ENCODE measurements at places on chromosomes 6 and 20. TPM values are rescaled to one million over a fixed set of nuclear protein-coding genes. Genes with fewer than 3 reads are reported as not detected.
A peak's percentile ranks its signal among the peaks of the same experiment; 100 is the strongest.

DNA sequence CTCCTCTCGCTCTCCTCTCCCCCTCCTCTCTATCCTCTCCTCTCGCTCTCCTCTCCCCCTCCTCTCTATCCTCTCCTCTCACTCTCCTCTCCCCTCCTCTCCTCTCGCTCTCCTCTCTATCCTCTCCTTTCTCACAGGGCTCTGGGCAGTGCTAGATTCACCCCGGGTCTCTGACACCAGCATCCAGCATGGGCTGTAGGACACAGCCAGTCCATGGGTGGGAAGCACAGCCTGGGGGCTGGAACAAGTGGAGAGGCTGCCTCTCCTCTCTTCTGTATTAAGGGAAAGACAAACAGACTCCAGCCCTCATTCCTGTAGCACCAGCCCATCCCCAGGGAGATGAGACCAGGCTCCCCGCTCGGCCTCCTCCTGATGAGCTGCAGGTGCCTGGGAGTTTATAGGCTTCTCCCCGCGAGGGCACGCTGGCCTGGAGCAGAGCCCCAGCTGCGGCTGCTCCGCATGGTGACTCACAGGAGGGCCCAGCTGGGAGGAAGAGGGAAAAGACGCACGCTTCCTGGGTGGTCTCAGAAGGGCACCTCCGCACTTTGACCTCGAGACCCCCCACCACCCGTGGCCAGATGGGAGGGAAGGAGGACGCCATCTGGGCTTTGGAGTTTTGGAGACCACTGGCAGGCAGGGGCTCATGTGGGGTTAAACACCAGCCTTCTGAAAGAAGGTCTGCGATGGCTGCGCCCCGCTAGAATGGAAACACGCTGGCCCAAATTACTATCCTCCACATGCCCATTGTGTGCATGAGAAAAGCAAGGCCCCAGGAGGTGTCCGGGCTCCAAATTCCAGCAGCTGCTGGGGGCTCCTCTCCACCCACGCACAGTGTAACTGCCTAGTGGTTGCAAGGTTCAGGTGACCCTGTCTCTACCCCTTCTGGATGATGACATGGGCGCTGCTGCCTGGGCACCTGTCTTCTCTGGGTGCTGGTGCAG is 68.0 kb downstream of the BMP7 start:
- H3K4me1 ChIP-seq = peaks cover 12% of the 10 kb centered on the region
- H3K27me3 ChIP-seq = no peaks in the 10 kb centered on the region
- no peak for DNase-seq
- H3K4me3 ChIP-seq = no peak overlapping the region
- no peaks in the 10 kb centered on the region for H3K36me3 ChIP-seq

- peaks cover 22% of the 10 kb centered on the region for H3K36me3 ChIP-seq
- no peak overlapping the region for H3K27ac ChIP-seq
- peak overlapping the region; percentile 81 for H3K4me3 ChIP-seq
- H3K27me3 ChIP-seq = no peaks in the 10 kb centered on the region
- H3K4me1 ChIP-seq = peaks cover 55% of the 10 kb centered on the region
These were observed 954 bp downstream of the HSD17B8 start for GRCh38 chr6:33205191-33206026.

- no peaks in the 10 kb centered on the region for H3K27me3 ChIP-seq
- H3K4me3 ChIP-seq = no peak overlapping the region
- no peak for DNase-seq
- H3K27ac ChIP-seq = no peak overlapping the region
- H3K4me1 ChIP-seq = no peaks in the 10 kb centered on the region
These were observed 297.6 kb upstream of the TCF21 start for GRCh38 chr6:133591275-133591674.

DNA sequence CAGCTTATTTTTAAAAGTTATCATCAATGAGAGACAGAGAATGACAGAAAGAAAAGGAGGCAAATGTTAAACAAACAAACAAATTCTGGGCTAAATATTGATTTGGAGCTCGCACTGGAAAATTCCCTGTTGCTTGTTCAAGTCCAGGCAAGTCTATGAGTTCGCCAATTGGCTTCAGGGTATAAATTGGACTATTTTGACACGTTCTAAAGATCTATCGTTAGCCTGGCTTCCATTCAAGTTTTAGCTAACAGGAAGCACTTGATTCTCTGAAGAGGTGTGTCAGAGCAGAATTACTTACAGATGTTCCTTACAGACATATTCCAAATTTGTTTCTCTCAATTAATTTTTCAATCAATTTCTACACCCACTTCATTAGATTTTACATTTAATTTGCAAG is 15.8 kb upstream of the RFPL4B start:
- no peaks in the 10 kb centered on the region for H3K27me3 ChIP-seq
- peaks cover 29% of the 10 kb centered on the region for H3K4me1 ChIP-seq
- H3K27ac ChIP-seq = no peak overlapping the region

- no peak for DNase-seq
- H3K4me3 ChIP-seq = no peak overlapping the region
- no peaks in the 10 kb centered on the region for H3K4me1 ChIP-seq
- H3K36me3 ChIP-seq = no peaks in the 10 kb centered on the region
These were observed 151.0 kb upstream of the CITED2 start for GRCh38 chr6:139525415-139525814.

DNA sequence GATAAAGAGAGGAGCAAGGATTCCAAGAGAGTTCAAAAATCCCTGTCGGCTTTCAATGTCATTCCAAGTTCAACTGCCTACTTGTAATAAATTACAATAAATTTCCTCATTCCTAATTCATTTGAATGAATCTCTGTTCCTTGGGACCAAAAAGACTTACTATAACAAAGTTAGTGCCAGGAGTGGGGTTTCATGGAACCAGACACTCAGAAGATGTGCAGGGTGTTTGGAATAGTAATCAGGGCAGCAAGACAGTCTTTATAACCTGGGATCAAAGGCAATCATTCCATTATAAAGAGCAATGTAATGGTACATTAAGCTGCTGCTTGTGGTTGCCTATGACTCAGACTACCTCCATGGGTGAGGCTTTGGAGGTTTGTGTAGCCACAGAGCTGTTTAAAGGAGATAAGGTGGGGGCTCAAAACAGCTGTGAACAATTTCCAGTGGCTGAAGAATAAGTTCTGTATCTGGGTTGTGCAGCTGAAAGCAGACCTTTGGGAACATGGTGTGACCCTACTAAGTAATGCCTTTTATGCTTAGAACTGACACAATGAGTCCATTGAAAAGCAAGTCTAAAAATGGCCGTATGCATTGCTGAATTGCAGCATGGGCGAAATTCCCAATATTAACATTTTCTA is 159.9 kb downstream of the LINC00237 start:
- H3K4me1 ChIP-seq = no peaks in the 10 kb centered on the region
- no peaks in the 10 kb centered on the region for H3K36me3 ChIP-seq
- H3K4me3 ChIP-seq = no peak overlapping the region
- peaks cover 5% of the 10 kb centered on the region for H3K27me3 ChIP-seq
- H3K27ac ChIP-seq = no peak overlapping the region
- no peak for DNase-seq

GRCh38 chr20:60467771-60468170 is 509.5 kb downstream of the CDH26 start:
- no peaks in the 10 kb centered on the region for H3K27me3 ChIP-seq
- no peaks in the 10 kb centered on the region for H3K36me3 ChIP-seq
- H3K4me1 ChIP-seq = no peaks in the 10 kb centered on the region
- no peak overlapping the region for H3K4me3 ChIP-seq
- DNase-seq = no peak
- H3K27ac ChIP-seq = no peak overlapping the region

DNA sequence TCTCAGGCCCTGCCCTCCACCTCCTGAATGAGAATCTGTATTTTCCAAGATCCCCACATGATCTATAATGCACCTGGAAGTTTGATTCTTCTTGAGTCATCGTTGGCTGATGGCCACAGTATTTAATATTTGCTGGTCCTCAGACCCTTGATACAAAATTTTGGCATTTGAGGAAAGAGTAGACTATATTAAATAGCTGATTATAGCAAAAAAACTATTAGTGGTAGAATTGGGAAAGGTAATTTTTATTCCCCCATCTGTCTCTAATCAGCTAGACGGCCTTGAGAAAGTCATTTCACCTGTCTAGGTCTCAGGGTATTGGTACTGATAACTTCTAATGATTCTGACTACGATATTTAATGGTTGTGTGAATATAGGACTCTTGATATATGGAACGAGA is 176.8 kb downstream of the BMP2 start:
- H3K4me1 ChIP-seq = no peaks in the 10 kb centered on the region
- H3K4me3 ChIP-seq = no peak overlapping the region
- H3K27ac ChIP-seq = no peak overlapping the region

DNA sequence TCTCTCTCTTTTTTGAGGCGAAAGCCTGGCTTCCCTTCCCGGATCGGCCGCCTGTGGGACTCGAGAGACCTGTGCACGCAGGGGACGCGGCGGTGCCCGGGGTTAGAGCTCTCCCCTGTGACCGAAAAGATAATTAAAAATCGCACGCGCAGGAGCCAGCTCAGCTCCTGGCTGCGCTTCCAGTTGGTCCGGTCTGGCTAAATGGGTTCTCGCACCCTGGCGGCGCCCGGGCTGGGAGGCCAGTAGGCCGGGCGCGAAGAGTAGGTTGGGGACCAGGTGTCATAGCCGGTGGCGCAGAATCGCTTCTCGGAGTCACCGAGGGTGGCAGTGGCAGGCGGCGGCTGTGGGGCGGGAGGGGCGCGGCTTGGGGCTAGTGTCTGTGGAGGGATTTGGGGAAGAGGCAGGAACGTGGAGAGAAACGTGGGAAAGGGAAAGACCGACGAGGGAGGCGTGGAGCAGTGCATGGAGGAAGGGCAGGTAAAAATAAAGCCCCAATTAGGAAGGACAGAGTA is 41.9 kb upstream of the SUPT3H start:
- H3K36me3 ChIP-seq = no peaks in the 10 kb centered on the region
- peaks cover 47% of the 10 kb centered on the region for H3K4me1 ChIP-seq
- peaks cover 87% of the 10 kb centered on the region for H3K27me3 ChIP-seq

The MAS1 gene
- total RNA-seq = not detected

The SAMD10 gene
- 15.8 TPM for total RNA-seq

The TRIM40 gene
- total RNA-seq = not detected

Measured in suprapubic skin (tissue), 4 donors.